ENCODE measurements at places on chromosomes 4 and X. TPM values are rescaled to one million over a fixed set of nuclear protein-coding genes. Genes with fewer than 3 reads are reported as not detected.

The CSAG2 gene
- total RNA-seq, result not detected

The MMRN1 gene
- not detected for total RNA-seq

DNA sequence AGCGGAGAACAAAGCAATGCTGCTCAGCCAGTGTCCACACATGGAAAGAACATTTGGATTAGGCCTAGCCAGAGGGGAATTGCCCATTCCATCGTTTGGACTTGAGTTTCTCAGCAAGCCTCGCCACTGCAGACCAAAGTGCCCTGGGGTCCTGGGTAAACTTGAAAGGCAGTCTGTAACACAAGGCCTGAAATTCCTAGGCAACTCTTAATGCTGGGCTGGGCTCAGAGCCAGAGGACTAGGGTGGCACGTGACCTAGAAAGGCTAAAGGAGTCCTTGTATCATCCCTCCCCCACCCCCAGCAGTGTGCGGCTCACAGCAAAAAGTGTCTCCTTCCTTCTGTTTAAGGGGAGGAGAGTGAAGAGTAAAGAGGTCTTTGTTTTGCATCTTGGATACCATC is 210.4 kb upstream of the ARX start:
- DNase-seq, result no peak

DNA sequence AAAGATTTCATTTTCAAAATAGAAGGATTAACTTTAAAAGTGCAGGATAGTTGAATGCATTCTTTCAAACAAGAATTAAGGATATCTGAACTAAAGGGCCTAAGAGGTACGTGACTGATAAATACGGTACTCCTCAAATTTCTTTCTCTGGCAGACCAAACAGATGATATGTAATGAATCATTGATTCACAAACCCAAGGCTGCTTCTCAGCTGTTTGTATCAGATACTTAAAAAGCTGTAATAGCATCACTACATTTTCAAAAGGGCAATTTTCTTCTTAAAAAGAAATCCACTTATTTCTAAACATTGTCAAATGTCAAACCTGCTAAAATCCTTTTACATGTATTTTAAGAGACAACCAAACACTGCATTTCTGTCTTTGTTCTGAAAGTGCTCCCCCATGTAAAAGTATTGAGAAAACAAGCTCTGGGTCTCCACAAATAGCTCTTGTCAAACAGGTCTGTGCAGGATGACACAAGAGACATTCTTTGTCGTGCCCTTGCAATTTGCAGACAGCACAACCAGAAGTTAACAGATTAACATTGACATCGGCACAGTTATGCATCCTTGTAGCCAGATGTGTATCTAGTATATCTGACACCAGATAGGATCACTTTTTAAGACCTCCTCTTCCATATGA is 82.0 kb downstream of the MANBA start:
- DNase-seq, result no peak

DNA sequence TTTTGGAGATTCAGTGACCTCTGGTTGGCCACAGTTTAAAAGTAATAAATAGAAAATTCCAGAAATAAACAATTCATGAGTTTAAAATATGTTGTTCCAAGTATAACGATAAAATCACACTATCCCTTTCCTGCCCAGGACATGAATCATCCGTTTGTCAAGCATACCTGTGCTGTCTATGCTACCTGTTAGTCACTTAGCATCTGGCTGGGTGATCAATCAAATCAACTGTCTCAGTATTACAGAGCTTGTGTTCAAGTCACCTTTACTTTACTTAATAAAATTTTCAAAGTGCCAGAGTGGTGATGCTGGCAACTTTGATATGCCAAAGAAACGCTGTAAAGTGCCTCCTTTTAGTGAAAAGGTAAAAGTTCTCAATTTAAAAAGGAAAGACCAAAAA is 979.5 kb upstream of the NDST4 start:
- DNase-seq, result no peak

DNA sequence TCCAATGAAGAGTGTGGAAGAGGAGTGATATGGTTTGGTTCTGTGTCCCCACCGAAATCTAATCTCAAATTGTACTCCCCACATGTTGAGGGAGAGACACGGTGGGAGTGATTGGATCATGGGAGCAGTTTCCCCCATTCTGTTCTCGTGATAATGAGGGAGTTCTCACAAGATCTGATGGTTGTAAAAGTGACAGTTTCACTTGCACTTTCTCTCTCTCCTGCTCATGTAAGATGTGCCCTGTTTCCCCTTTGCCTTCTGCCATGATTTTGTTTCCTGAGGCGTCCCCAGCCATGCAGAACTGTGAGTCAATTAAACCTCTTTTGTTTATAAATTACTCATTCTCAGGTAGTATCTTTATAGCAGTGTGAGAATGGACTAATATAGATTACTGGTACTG is 39.6 kb downstream of the FAM47C start:
- DNase-seq, result no peak

- no peak for DNase-seq
Measured at GRCh38 chr4:24912252-24913118, at the start of gene CCDC149. Gene CCDC149 (minus strand): TSS chr4:24913042. CDS start chr4:24912864, 178 bp downstream.

Measured in kidney epithelial cell (primary cell).